ENCODE measurements at places on chromosomes 6 and 20. TPM values are rescaled to one million over a fixed set of nuclear protein-coding genes. Genes with fewer than 3 reads are reported as not detected.

Gene WFDC12
- total RNA-seq = not detected

Gene DEK
- 157 TPM for total RNA-seq

- DNase-seq = no peak
These were observed 14.1 kb upstream of the HCK start for GRCh38 chr20:32037929-32038328.

- peak; percentile 71 for DNase-seq
These were observed at the start of gene SLC16A10 for GRCh38 chr6:111087106-111087835. TSS of gene SLC16A10 (plus strand) at chr6:111087503. CDS start at chr6:111087753, 250 bp downstream.

DNA sequence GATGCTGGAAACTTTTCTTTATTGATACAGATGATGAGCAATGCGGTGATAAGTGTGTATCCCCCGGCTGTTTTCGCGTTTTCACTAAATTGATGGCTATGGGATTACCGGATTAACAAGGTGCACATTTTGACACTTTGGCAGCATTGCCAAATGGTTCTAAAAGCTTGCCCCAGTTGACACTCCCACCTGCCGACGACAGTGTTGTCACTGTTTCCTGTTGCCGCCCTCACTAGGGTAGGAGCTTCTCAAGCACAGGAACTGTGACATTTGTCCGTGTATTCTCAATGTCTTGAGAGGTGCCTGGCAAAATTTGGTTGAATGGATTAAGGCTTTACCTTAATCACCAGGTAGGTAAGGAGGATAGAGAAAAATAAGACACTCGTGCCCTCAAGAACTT, 9.8 kb upstream of the MAPK13 start:
- DNase-seq = no peak

DNA sequence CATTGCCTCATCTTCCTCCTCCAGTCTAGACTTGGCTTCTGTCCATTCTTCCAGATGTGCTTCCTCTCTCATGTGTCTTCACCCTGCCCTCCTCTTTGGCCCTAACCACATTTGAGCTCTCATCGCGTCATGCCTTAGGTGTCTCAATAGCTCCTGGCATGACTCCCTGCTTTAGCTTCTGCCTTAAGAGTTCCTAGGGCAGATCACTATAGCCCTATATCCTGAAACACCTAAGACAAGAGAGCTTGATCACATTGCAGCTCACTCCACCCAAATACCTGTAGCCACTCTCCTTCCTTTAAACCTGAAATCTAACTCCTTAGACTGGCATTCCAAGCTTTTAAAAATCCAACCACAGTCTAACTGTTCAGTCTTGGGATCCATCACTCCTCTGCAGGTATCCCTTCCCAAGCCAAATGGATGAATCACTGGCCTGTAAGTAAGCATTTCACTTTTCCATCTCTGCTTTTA, 69.0 kb upstream of the STXBP5 start:
- DNase-seq = no peak

DNA sequence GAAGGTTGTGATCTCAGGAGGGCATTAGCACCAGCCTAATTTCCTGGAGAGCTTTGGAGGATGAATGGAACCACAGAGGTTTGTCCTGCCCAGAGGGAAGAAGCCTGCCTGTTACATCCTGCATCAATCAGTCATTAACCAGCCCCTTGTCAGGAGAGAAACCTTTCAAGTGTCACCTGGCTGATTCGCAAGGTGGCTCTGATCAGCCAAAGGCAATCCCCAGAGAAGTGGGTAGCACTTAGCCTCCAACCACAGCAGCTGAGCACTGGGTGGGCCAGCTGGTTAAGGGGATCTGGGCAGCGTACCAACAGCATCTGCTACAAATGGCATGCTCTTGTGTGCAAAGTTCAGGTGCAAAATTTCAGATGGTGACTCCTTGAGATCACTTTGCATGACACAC, 26.9 kb downstream of the ANKEF1 start:
- no peak for DNase-seq

- no peak for DNase-seq
These were observed 177.2 kb downstream of the TSHZ2 start for GRCh38 chr20:53149148-53149889.

- no peak for DNase-seq
These were observed 151.0 kb upstream of the HEY2 start for GRCh38 chr6:125598422-125598821.

GRCh38 chr6:23320471-23321015, 751.2 kb downstream of the HDGFL1 start:
- no peak for DNase-seq

Measured in frontal cortex (tissue), 4 donors.